NCI-H2081 treated with DMSO at 0.1 percent for 48 hours (cell line): ENCODE measurements at places on chromosomes 7 and 10.

DNA sequence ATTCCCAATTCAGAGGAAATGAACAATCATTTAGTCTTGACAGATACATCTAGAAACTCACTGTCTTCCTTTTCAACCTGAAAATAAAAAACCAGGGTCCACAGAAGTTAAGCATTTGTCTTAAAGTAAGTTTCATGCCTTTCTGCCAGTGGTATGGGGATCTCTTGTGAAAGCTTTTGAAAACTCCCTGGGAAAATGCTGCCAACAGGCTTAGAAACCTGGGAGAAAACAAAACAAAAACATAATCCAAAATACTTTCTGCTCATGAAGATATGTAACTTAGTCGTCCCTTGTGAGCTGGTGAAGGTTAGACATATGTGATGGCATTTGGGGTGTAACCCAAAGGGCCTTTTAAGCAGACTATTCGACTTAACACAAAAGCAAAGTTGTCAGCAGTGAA is 66.4 kb upstream of the ZNF438 start:
- no peak for DNase-seq

DNA sequence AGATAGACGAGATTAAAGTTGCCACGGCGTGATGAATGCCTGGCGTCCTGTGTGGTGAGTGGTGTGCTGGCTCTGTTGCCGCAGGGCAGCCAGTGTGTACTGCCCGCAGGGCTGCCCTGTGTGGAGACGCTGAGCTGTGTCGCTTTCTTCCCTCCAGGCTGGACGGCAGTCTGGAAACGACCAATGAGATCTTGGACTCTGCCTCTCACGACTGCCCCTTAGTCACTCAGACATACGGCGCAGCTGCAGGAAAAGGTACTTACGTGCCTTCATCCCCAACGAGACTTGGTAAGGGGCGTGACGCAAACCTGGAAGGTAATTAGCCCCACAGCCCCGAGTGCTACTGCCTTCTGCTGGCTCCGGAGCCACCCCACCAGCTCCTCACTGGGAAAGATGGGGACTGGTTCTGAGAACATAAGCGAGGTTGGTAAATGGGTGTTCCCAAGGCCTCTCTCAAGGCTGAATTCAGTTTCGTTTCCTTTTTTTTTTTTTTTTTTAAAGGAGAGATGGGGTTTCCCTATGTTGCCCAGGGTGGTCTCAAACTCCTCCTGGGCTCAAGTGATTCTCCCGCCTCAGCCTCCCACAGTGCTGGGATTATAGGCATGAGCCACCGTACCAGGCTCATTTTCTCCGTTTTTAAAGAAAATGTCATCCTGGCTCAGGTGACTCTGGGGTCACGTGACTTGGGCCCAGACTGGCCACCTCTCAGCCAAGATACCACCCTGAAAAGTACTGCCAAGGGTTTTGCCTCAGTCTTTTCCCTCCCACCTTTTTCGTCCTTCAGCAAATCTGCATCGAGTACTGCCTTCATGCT is 39.6 kb downstream of the WIPI2 start:
- no peak for DNase-seq

- no peak for DNase-seq
Measured at GRCh38 chr7:24608504-24608903, 35.3 kb downstream of the PALS2 start.

GRCh38 chr7:100441641-100442535 is 5.6 kb upstream of the PPP1R35 start:
- no peak for DNase-seq

GRCh38 chr10:118047157-118047719 is 497 bp upstream of the RAB11FIP2 start:
- no peak for DNase-seq

GRCh38 chr10:59435707-59436106 is 73.4 kb upstream of the FAM13C start:
- no peak for DNase-seq

DNA sequence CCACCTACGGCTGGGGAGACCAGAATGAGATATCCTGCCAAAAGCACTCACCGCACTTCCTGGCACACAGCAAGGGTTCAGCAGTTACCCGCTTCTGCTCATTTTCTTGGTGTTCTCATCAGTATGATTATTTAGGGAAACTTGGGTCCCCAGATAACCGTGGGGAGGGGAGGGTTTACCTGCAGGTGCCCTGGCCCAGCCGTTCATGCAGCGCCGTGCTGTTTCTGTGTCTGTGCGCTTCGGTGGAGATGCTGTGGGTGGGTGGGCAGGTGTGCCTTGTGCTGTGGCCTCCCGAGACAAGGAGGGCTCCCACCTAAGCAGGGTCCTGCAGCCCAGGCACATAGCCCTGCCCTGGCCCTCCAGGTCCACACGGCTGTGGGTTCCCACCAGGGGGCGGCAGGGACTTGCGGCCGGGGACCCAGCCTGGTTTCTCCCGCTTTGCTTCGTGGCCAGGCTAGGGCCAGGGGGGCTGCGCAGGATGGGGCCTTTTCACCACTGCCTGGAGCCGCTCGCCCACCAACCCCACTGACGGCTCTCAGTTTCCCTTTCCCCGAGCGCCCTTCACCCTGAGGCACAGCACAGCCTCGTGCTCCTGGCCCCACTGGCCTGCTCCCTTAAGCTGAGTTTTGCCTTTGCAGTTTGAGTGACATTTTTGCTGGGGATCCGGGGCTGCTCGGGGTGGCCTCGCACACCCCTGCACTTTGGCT is 78.5 kb downstream of the LHPP start:
- no peak for DNase-seq

DNA sequence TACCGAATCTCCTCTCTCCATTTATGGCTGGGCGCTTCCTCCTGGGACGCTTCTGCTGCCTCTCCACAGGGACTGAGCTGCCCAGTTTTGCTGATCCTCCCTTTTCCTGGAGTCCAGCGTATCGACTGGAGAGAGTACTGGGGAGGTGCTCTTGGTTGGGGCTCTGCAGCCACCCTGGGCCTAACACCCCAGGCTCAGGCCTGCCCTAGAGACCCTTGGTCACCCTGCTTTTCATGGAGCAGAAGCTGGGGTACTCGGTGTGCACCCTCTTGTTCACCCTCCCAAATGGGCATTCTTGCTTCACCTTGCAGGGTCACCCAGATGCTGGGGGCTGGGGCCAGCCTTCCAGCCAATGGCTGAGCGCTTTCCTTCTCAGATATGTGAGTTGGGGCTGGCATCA is 88.8 kb upstream of the RET start:
- DNase-seq: no peak

- no peak for DNase-seq
Measured at GRCh38 chr10:45419676-45420025, 45.6 kb downstream of the ALOX5 start.

DNA sequence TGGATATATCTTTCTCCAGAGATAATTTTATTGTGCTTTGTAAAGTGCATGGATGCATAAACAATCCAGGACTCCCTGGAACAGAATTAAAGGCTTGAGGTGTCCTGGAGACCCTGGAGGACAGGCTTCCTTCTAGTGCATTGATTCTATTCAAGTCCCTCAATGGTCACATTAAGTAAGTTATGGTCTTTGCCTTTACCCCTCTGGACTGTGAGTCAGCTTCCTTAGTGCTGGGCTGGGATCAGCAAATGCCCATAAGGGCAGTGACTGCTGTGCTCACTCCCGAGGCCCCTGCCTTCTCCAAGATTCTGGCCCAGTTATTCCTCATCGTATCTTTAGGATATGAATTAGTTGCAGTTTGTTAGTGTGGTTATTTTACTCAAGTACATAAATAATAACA is 178.7 kb upstream of the PRSS58 start:
- no peak for DNase-seq

DNA sequence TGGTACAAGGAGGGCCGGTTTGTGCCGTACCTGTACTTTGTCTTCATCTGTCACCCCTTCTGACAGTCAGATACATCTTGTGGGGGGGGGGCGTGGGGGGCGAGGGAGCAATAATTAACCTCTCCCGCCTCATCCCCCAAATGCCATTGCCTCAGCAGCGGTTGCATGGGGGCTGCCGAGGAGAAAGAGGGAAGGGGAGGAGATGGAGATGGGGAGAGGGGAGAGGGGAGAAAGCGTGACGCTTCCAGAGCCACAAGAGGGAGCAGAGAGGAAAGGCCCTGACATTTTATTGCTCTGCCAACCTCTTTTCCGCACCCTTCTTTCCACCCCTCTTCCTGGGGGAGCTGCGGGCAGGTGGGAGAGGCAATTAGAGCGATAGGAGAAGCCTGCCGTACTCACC is 11.8 kb downstream of the KAZALD1 start:
- no peak for DNase-seq

- no peak for DNase-seq
Measured at GRCh38 chr10:73218431-73219191, 28.4 kb downstream of the DNAJC9 start.

DNA sequence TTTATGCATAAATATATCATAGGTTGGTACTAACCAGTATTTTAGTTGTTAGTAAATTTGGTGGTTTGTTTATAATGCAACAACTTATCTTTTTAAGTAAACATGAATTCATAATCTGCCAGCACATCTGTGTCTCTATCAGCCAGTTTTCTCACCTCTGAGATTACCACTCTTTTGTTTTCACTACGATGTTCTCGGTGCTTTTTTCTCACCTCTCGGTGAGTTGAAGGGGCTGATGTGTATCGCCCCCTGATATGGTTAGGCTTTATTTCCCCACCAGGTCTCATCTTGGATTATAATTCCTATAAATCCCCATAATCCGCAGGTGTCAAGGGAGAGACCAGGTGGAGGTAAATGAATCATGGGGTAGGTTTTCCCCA is 114.1 kb downstream of the CAMK1D start:
- no peak for DNase-seq

- no peak for DNase-seq
Measured at GRCh38 chr7:118214833-118215182, 9.7 kb upstream of the ANKRD7 start.

GRCh38 chr7:24828891-24829661 is 71.8 kb upstream of the GSDME start:
- DNase-seq: peak; percentile 75

- DNase-seq: peak; percentile 7
Measured at GRCh38 chr10:110081911-110082310, 74.1 kb downstream of the ADD3 start.

- no peak for DNase-seq
Measured at GRCh38 chr7:41817386-41817785, 114.5 kb upstream of the INHBA start.

DNA sequence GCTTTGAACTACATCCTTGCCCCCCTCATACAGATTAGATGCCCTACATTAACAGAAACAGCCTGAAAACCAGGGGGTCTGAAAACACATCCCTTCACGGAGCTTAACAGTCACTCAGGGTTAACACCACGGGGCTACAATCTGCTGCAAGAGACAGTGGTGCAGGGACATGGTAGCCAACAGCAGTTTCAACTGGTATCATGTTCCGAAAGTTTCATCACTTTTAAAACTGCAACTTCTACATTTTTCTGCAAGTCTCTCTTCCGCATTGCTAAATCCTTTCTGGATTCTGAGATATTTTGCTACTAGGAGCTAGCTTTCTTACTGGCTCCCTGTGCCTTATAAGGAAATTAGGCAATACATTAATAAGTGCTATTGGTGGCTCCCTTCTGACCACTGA is 92.6 kb downstream of the JAZF1 start:
- DNase-seq: no peak

DNA sequence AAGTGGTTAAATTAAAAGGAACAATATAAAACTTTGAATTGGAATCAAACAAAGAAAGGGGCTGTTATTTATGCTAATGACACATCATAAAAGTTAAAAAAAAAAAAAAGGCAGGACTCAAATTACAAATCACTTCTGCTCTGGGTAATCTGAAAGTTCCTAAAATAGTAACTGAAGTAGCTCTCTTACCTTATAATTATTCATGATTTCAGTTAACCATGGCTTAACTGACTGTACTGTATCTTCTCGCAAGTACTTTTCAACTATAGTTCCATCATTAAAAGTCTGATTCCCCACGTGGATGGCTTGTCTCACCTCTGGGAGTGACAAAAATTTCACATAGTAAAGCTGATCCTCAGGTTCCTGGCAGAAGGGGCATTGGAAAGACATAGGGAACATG is 82.5 kb downstream of the CPVL start:
- DNase-seq: no peak

- DNase-seq: no peak
Measured at GRCh38 chr7:32037650-32038198, 32.5 kb downstream of the PDE1C start.

DNA sequence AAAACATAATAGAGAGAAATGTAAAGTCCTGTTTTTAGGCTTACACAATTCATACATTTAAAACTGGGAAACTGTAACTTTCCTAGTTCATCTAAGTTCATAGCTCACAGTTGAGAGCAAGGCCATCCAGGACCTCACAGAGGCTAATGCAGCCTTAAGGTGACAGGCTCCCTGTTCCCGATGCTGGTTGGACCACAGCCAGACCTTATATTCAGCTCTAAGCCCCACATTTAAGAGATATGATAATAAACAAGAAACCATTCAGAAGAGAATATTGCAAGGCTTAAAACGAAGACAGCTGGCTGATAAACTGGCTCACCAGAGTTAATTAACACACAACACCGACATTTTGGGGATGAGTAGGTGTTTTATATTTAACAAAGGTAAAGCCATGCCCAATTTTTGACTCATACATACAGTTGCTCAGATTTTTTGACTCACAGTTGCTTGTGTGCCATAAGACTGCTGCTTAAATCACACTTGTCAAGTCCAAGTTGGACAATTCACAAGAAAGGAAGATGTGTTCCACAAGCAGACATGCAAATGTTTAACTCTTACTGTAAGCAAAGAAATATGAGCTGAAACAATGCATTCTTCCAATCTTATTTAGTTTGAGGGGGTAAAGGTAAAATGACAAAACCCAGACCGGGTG is 41.1 kb upstream of the TMEM213 start:
- no peak for DNase-seq

GRCh38 chr7:133931053-133931452 is 196.1 kb upstream of the LRGUK start:
- DNase-seq: no peak

DNA sequence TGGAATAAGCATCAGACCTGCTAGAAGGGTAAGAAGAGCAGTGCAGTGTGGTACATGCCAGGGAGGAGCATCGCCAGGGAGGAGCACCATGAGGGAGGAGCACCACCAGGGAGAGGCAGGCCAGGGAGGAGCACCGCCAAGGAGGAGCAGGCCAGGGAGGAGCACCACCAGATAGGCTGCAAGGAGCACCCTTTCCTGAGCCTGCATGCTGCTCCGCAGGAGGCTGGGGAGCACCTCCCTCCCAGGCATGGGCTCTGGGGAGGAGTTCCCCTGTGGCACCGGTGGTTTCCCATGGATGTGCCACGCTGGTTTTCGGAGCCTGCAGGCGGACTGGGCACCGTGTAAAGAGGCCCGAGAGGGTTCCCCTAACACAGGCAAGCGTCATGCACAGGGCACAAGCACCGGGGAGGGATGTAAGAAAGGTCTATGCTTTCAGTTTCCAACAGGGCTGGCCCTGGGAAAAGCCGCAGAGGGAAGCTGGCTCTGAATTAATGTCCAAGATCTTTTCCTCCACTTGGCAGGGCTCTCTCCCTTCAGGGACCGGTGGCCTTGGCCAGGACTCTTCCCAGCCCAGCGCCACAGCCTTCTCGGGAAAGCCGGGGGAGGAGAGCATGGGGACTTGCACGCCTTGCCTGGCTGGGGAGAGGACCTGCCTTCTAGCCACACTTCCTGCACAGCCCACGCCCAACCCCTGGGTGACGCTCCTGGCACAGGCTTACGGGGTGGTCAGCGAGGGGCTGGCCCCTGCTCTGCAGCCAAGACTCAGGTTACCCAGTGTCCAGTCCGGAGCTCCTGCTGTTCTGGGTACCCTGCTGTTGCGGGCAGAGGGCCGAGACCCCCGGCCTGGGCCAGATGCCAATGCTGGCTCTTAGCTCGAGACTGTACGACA is 11.5 kb upstream of the GPER1 start:
- no peak for DNase-seq
